NCI-H2029 (cell line): ENCODE measurements at places on chromosomes 7 and 10.

DNA sequence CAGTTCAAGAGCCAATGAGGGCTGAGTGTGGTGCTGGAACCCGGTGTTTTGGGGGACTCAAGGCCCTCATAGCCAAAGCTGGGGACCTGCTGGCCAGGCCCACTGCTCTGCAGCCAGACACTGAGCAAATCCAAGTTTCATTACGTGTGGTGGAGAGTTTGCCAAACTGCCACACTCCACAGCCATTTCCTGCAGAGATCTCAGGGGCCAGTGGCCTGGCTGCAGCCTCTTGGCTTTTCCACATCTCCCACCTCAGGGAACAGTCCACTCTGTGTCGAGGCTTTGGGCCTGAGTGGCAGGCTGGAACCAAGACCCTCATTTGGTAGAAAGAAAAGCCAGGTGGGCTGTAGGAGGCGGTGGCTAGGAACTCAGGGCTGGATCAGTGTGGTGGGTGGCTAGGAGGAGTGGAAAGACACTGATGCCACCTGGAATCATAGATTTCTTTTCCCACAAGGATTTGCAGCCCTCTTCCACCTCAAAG lies 3.2 kb downstream of the HOXA11 start:
- no peak for DNase-seq

GRCh38 chr10:130138479-130138866 lies 2.3 kb downstream of the GLRX3 start:
- peak; percentile 57 for DNase-seq

- DNase-seq: no peak
These were observed 888.6 kb downstream of the GRID1 start for GRCh38 chr10:85477979-85478378.

DNA sequence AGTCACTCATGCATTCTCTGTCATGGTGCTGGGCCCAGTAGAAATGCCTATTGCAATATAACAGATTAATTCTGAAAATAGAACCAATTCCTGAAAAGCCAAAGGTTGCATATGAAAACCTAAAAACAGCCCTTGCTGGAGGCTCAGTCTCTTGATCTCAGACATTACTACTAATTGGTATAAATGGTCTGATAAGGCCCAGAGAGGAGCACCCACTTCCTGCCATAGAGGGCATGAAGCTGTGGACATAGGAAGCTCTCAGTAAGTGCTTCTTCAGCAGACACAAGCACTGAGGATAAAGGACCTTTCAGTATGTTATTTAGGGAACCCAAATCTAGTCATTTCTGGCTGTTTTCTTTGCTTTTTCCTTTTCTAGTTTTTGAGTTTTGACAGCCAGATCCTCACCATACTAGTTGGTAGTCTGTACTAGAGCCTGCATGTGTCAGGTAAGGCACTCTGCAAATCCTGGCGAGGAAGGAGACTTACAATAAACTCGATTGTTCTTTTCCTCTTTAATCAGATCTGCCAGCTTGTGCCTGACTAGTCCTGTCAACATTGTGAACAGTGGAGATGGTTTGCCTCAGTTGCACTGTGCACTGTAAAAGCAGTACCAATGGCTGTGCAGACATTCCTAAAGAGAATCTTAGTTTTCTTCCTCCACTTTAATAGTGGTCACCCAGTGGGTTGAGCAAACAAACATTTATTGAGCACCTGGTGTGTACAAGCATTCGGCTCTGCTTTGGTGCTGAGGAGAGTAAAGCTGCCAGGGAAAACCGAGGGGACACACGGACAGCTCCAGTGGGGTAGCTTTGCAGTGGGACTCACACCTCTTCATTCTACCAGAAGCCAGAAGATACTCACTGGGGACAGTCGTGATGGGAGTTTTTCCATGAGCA lies 140.9 kb downstream of the CHN2 start:
- peak; percentile 38 for DNase-seq

DNA sequence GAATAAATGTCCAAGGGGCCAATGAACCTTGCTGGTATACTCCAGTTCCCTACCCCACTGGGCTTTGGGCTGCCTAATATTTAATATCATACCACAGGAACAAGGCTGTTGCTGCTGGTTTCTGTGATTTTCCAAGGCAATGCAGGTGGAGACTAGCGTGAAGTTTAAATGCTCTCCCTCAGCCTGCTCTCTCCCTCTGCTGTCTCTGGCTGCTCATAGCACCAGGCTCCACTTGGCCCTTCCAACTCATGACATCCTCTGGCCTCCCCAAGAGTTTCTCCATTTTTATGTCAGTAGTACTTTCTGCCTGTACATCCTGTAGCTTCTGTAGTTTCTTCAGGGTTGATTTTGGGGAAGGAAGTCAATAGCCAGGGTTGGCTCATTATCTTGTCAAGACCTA lies 103.5 kb downstream of the LHFPL3 start:
- no peak for DNase-seq

DNA sequence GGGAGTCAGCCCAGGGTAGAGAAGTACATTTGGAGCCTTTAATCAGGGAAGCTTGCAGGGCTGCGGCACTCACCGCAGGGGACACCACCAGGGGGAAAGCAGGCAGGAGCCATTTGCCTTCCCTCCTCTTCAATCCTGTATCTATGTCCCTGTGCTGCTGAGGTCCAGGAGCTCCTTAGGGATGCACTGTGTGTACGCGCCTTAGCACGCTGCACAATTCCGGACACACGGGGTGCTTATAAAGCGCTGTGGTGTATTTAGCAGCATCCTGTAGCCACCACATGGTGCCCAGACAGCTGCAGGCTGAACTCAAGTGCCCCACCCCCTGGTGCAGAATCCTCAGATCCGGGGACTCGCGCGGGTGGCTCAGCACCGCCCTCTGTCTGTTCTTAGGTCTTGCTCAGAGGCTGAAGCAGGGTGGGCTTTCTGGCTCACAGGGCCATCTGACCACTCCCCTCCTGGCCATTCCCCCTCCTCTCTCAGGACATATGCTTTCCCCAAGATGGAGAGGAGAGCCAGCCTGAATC lies 421.4 kb downstream of the SDK1 start:
- DNase-seq: no peak

GRCh38 chr10:8637640-8638039 lies 583.2 kb downstream of the GATA3 start:
- DNase-seq: no peak

GRCh38 chr7:102841290-102841689 lies 71.5 kb upstream of the LRRC17 start:
- DNase-seq: no peak

DNA sequence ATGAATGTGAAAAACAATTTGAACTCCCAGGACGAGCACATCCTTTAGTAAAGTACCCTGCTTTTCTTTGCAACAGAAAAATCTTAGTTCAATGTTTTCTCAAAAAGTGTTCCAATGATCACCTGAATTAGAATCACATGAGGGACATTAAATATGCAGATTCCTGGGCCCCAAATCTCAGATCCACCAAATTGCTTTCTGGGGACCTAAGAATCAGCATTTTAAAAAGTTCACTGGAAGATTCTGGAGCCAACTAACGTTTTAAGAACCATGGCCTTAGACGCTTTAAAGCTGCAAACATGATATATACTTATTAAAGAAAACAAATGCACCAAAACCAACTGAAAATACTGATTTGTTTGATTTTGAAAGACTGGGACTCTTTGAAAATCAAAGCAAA lies 143.4 kb upstream of the TMEM168 start:
- no peak for DNase-seq
